ENCODE measurements at places on chromosomes 2 and 18. TPM values are rescaled to one million over a fixed set of nuclear protein-coding genes. Genes with fewer than 3 reads are reported as not detected.

DNA sequence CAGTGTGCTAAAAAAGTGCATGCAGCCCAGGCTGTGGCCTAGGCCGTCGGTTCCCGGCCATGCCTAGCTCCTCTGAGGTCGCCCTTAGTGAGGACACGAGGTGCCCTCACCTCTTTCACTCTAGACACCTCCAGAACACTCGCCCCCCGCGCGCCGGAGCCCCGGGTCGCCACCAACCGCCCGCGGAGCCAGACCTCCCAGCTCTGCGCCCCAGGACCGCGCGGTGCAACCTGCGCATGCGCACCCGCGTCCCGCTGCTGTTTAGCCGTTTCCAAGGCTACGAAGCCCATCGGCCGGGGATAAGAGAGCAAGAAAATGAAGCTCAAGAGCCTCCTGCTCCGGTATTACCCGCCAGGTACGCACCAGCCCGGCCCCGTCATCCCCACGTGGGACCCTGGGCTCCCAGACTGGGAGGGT is at the start of gene DAW1:
Gene DAW1 (plus strand): TSS at position 257 of the 417 bp plus-strand sequence. CDS start 59 bp downstream, at position 316.
- H3K4me1 ChIP-seq = no peaks in the 10 kb centered on the region
- no peak for DNase-seq
- no peaks in the 10 kb centered on the region for H3K27me3 ChIP-seq
- H3K36me3 ChIP-seq = no peaks in the 10 kb centered on the region
- H3K4me3 ChIP-seq = no peak within 1 kb of the TSS

DNA sequence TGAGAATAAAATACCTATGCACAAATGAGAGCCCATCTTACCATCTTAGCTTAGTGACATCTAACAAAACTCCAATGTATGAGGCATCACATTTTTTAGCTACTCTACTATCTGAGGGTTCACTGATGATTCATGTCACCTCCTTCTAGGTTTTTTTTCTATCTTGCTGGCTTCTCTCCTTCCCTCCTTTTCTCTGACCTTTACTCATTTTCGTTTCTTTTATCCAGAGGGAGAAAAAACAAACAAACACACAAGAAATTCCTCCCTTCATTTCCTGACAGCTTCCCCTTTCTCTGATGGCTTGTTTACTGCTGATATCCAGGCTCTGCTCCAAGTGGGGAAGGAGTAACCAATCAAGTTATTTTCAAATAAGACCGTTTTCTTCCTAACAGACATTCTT is 115.1 kb downstream of the UBE2E3 start:
- no peaks in the 10 kb centered on the region for H3K27me3 ChIP-seq
- no peak overlapping the region for H3K4me3 ChIP-seq
- no peak for DNase-seq
- H3K4me1 ChIP-seq = no peaks in the 10 kb centered on the region
- H3K27ac ChIP-seq = no peak overlapping the region

DNA sequence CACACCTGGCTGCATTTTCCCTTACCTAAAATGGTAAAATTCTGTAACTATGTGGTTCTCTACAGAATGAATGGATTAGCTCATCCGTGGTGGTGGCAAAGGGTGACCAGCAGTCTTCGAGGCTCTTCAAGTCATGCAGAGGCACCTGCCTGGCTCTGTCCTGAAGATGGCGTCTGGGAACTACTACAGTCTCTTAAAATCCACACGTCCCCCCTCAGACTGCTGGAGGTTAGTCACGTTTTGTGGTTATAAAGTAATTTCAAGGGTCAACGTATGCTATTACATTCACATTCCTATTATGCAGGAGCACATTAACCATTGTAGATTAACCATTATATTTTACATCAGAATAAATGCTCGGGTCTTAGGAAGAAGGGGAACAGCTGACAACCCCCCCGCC is 616.7 kb downstream of the GALR1 start:
- DNase-seq = no peak
- no peaks in the 10 kb centered on the region for H3K27me3 ChIP-seq
- no peaks in the 10 kb centered on the region for H3K4me1 ChIP-seq
- no peak overlapping the region for H3K4me3 ChIP-seq
- H3K36me3 ChIP-seq = no peaks in the 10 kb centered on the region
- H3K27ac ChIP-seq = no peak overlapping the region

DNA sequence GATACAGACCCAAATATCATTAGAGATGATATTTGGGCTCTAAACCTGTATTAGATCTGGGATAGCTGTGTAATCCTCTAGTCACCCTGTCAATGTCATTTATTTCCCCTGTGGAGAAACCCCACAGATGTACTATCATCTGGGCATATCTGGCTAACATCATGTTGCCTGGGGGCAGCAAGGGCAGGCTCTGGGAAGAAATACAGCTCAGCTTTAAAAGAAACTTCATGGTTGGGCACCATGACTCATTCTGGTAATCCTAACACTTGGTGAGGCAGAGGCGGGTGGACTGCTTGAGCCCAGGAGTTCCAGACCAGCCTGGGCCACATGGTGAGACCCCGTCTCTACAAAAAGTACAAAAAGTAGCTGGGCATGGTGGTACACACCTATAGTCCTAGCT is 282.5 kb downstream of the SLC8A1 start:
- DNase-seq = no peak
- H3K4me3 ChIP-seq = no peak overlapping the region
- no peaks in the 10 kb centered on the region for H3K27me3 ChIP-seq
- H3K4me1 ChIP-seq = no peaks in the 10 kb centered on the region

AMER3 gene
- polyA plus RNA-seq = 0.02 TPM

DNA sequence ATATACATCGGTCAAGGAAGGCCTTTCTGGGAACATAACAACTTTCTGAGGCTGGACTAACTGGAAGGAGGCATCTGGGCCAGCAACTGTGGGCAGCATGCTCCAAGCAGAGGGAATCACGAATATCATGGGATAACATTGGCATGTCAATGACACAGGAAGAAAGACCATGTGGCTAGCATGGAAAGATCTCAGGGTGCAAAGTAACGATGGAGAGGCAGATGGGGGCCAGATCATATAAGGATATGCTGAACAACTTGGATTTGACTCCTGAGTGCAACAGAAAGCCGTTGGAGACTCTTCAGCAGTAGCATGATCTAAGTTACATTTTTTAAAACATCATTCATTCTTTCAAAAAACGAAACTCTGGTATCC is 133.6 kb downstream of the FOXI3 start:
- no peaks in the 10 kb centered on the region for H3K36me3 ChIP-seq
- H3K27ac ChIP-seq = no peak overlapping the region
- H3K4me1 ChIP-seq = no peaks in the 10 kb centered on the region

DNA sequence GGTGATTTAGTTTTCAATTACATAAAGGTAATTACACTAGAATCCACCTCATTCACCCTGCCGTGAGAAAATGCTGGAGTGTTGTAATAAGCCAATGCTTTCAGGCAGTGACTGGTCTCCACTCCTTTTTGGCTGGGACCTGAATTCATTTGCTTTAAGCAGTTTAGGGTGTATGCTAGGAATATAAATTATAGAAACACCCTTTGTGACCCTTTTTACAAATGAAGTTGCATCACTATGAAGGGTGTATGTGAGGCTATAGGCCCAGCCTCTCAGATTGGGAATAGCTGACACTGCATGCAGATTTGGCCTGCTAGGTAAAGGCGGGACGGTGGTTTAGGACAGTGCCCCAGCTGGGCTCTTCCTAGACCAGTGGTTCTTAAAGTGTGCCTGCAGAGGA is 50.8 kb upstream of the NFE2L2 start:
- peaks cover 1% of the 10 kb centered on the region for H3K4me1 ChIP-seq
- H3K36me3 ChIP-seq = no peaks in the 10 kb centered on the region
- no peak overlapping the region for H3K4me3 ChIP-seq
- DNase-seq = no peak

EFEMP1 gene
- polyA plus RNA-seq = 24.3 TPM

DNA sequence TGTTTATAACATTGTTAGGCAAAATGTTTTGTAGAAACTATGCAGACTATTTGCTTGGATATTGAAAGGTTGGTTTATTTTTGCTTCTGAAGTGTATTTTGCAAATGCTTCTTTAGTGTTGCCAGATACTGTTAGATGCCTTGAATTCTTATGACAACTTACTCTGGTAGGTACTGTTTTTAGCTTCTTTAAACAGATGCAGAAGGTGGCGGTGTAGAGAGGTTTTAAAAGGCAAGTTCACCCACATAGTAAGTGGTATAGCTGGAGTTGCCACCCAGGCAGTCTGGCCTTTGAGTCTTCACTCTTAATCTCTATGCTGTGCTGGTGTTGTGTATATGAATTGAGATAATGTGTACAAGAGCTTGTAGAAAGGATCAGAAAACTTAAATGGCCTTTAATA is 3.6 kb downstream of the PCYOX1 start:
- no peak for DNase-seq
- peaks cover 7% of the 10 kb centered on the region for H3K36me3 ChIP-seq
- H3K4me3 ChIP-seq = no peak overlapping the region

ALPG gene
- polyA plus RNA-seq = 0.96 TPM

GRCh38 chr2:513981-514706 is 163.1 kb downstream of the TMEM18 start:
- no peaks in the 10 kb centered on the region for H3K36me3 ChIP-seq
- H3K27me3 ChIP-seq = no peaks in the 10 kb centered on the region
- no peak overlapping the region for H3K4me3 ChIP-seq
- no peaks in the 10 kb centered on the region for H3K4me1 ChIP-seq
- H3K27ac ChIP-seq = no peak overlapping the region

DNA sequence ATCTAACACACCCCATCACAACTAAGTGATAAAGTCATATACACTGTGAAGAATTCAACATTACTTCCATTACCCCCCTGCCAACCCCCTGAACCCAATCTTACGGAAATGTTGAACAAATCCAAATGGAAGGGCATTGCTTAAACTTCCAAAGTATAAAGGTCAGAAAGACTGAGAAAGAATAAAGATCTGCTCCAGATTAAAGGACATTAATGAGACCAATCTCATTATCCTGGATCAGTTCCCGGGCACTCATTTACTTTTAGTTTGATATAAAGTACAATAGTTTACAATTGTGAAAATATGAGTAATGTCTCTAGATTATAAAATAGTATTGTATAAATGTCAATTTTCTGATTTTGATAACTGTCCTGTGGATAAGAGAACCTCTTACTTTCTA is 229.4 kb downstream of the PID1 start:
- H3K4me1 ChIP-seq = no peaks in the 10 kb centered on the region
- no peaks in the 10 kb centered on the region for H3K27me3 ChIP-seq
- H3K36me3 ChIP-seq = no peaks in the 10 kb centered on the region
- DNase-seq = no peak
- H3K4me3 ChIP-seq = no peak overlapping the region

GRCh38 chr2:19062370-19062769 is 296.1 kb downstream of the OSR1 start:
- H3K36me3 ChIP-seq = no peaks in the 10 kb centered on the region
- H3K4me1 ChIP-seq = no peaks in the 10 kb centered on the region
- DNase-seq = no peak
- no peak overlapping the region for H3K27ac ChIP-seq
- no peaks in the 10 kb centered on the region for H3K27me3 ChIP-seq
- no peak overlapping the region for H3K4me3 ChIP-seq

CNDP1 gene
- 0.64 TPM for polyA plus RNA-seq

- H3K27me3 ChIP-seq = no peaks in the 10 kb centered on the region
- H3K27ac ChIP-seq = peak overlapping the region; percentile 38
- H3K4me1 ChIP-seq = peaks cover 88% of the 10 kb centered on the region
- H3K36me3 ChIP-seq = peaks cover 3% of the 10 kb centered on the region
These were observed 12.3 kb upstream of the GPR17 start for GRCh38 chr2:127633556-127634065.

DNA sequence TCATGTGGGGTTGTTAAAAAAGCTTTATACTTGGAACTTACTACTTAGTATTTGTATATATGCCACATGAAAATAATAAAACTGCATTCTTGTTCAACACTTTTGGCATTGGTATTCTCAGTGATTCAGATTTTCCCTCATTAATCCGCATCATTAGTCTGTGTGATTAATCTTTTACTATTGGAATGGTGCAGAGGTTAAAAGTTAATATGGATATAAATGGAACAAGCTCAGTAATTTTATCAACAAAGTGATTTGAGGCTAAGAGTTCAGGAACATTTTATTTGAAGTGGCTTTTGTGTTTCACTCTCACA is 45.4 kb upstream of the REG3G start:
- H3K36me3 ChIP-seq = no peaks in the 10 kb centered on the region
- H3K27me3 ChIP-seq = no peaks in the 10 kb centered on the region
- DNase-seq = no peak
- no peaks in the 10 kb centered on the region for H3K4me1 ChIP-seq
- no peak overlapping the region for H3K27ac ChIP-seq
- H3K4me3 ChIP-seq = no peak overlapping the region

SPRED2 gene
- 17.0 TPM for polyA plus RNA-seq

GRCh38 chr2:39607538-39608262 is 58.0 kb upstream of the TMEM178A start:
- no peaks in the 10 kb centered on the region for H3K4me1 ChIP-seq
- H3K36me3 ChIP-seq = no peaks in the 10 kb centered on the region
- no peak overlapping the region for H3K27ac ChIP-seq
- no peak overlapping the region for H3K4me3 ChIP-seq

FTCDNL1 gene
- polyA plus RNA-seq = 2.2 TPM

- no peak for DNase-seq
- no peaks in the 10 kb centered on the region for H3K27me3 ChIP-seq
These were observed 66.8 kb downstream of the ZNF236 start for GRCh38 chr18:76889091-76889699.

GRCh38 chr2:181774685-181775084 is 94.4 kb upstream of the NEUROD1 start:
- H3K27me3 ChIP-seq = no peaks in the 10 kb centered on the region
- H3K4me3 ChIP-seq = no peak overlapping the region
- no peak for DNase-seq
- no peaks in the 10 kb centered on the region for H3K36me3 ChIP-seq
- H3K27ac ChIP-seq = no peak overlapping the region

DNA sequence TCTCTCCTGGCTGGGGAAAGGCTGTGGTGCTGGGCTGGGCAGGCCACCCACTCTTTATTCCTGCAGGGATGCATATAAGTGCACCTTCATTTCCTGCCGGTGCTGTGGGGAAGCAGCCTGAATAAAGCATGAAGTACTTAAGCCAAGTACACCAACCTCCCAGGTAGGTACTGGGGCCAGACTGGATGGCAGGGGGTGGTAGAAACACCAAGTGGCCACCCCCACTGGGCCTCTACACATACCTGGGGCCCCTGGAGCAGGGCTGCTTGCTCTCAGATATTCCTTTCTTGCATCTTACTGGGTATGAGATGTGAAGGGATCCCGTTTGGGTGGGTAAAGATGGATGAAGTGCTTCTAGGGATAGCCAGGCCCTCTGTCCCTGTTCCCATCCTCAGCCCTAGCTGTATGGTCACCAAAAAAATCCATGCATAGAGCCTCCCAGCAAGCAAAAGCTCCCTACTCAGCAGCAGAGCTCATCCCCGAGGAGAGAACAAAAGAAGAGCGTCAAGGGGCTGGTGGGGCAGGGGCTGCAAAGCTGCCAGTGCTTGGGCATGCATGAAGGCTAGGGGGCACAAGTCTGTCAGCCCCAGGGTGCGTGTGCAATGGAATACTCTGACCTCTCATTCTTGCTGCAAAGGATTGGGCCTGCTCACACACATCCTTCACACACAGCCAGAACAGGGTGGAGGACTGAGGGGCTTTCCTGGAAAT is 22.0 kb downstream of the CCT7 start:
- no peaks in the 10 kb centered on the region for H3K27me3 ChIP-seq
- no peak overlapping the region for H3K4me3 ChIP-seq
- peaks cover 61% of the 10 kb centered on the region for H3K36me3 ChIP-seq

DNA sequence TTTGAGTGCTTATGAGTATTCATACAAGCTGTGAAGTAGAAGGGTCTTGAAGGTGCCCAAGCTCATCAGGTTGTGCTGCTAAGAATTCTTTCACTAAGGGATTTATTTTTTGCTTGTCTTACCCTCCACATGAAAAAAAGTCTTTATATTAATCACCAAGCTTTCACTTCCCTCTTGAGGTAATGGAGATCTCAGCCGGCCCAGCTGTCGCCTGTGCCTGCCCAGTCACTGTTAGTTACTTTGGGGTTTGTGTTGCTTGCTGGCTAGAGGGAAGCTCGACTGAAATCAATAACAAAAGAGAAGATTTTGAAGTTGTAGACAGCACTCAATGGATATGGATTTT is 21.9 kb downstream of the MC2R start:
- no peak for DNase-seq
- H3K4me3 ChIP-seq = no peak overlapping the region
- H3K4me1 ChIP-seq = no peaks in the 10 kb centered on the region
- no peaks in the 10 kb centered on the region for H3K27me3 ChIP-seq
- H3K36me3 ChIP-seq = no peaks in the 10 kb centered on the region
- H3K27ac ChIP-seq = no peak overlapping the region

Data from thymus (tissue), 14 donors.